SK-N-DZ (cell line): ENCODE measurements at places on chromosomes 2 and 18.

- DNase-seq: no peak
Measured at GRCh38 chr18:38941711-38942561, 1376.3 kb upstream of the CELF4 start.

- no peak for DNase-seq
Measured at GRCh38 chr2:236970656-236971010, 115.1 kb upstream of the COPS8 start.

DNA sequence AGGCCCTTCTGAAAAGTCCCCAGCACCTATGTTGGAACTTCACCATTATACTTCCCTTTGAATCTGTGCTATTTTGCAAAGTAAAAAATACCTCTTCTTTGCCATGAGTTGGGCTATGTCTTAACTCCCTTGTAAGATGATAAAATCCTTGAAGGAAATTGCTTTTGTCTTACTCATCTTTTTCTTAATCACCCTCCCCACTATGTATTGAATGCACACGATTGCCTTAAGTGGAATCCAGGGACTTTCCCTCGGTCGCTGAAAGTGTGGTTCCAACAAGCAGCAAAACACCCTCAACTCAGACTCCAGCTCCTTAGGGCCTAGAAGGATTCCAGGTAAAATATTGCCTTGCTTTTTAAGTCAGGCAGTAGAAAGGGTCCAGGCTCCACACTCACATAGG lies 173.2 kb upstream of the ARL4C start:
- DNase-seq: no peak

DNA sequence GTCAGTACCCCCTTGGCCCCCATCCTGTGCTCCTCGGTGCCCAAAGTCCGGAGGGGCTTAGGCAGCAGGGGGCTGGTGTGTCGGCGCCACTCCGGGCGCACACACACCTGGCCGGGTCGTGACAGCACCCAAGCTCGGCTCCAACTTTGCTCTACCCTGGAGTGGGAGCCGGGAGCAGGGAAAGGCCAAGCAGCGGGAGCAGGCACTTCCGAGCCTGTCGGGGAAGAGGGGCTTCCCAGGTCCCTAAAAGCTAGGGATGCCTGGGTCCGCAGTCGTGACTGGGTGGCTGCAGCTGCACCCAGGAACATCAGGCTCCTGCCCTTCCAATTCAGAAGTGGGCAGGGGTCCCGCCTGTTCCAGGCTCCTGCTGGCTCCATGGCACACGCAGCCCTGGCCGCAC lies 48.4 kb downstream of the PAPOLG start:
- DNase-seq: no peak

DNA sequence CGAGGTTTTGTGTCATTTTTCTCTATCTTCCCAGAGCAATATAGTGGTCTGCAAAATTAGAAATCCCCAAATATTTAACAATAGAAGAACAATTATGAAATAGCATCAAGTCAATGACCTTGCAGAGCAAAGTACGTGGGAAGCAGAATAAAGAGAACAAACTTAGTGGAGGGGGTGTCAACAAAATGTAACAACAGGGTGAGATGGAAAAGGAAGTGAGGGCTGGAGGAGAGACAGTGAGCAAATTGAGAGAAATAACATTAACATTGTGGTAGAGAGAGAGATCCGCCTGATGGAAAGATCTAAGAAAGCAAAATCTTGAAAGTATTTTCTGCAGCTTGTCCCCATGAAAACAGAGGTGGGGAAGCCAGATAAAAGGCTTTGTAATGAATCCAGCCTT lies 23.4 kb downstream of the ARHGAP15 start:
- no peak for DNase-seq

DNA sequence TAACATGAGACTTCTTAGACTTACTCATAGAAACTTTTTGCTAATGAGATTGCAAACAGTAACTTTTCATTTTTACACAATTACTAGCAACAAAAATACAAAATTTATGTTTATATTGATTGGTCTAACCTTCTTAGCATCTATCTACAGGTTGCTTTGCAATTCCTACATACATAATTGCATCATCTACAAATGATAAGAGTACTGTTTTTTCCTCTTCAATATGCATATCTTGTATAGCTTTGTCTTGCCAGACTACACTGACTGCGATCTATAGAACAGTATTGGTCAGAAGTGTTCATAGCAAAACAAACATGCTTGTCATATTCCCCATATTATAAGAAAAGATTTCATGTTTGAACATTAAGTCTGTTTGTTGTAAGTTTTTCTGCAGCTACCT lies 87.9 kb downstream of the ATAD2B start:
- no peak for DNase-seq

DNA sequence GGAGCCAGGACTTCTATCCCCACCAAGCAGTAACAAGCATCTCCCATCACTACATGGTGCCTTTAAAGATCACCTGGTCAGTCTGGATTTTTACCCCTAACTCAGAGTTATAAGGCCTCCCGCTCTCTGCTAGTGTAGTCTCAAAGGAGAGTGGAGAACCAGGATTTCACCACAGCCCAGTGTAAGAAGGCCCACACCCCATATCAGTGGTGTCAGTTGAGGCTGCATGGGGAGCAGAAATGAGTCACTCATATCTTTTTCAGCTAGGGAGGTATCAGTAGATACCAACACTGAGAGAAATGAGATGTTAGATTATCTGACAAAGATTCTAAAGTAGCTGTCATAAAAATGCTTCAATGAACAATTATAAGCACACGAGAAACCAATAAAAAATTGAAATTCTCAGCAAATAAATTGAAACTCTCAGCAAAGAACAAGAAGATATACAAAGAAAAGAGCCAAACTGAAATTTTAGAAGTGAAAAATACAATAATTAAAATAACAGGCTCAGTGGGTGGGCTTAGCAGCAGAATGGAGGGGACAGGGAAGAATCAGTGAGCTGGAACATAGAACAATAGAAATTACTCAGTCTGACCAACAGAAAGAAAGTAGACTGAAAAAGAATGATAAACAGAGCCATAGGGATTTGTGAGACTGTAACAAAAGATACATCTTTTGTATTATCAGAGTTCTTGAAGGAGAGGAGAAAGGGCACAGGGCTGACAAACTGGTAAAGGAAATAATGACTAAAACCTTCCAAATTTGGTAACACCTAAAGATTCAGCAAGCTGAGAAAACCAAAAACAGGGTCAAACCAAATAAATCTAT lies 257.7 kb downstream of the ANAPC1 start:
- DNase-seq: no peak

- DNase-seq: no peak
Measured at GRCh38 chr2:120762341-120763061, 26.8 kb downstream of the GLI2 start.

- no peak for DNase-seq
Measured at GRCh38 chr18:68611311-68611710, 103.6 kb downstream of the TMX3 start.

- no peak for DNase-seq
Measured at GRCh38 chr2:61714210-61714609, 139.7 kb downstream of the FAM161A start.

- no peak for DNase-seq
Measured at GRCh38 chr2:1601471-1602277, 142.6 kb downstream of the PXDN start.

- DNase-seq: no peak
Measured at GRCh38 chr18:44920441-44920840, 239.8 kb downstream of the SETBP1 start.

DNA sequence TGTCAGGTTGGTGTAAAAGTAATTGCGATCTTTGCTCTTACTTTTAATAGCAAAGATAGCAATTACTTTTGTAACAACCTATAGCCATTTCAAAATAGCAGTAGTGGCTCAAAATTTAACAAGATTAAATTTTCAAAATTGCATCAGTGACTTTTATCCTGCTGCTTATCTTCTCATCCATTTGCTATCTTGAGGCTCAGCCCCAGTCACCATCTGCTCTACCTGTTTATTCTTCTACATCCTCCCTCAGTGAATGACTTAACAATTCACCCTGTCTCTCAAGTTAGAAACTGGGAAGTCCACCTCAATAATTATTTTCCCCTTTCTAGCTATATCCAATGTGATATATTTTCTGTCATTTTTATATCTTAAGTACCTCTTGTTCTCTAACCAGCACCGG lies 148.6 kb upstream of the ZNF804A start:
- peak; percentile 80 for DNase-seq

DNA sequence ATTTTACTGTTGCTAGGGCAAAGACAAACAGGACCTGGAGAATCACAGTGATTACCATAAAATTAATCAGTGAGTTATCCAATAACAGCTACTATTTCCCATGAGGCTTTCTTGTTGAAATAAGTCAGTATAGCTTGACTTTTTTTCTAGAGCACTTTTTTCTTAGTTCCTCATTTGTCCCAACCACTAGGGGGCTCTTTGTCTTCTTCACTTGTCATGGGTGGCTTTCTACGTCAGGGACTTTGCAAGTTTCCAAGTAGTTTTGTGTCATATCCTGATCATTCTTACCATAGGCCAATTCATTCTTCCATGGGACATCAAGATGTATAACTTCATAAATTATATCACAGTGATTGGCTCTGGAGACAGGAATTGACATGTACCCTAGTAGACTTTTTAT lies 1019.6 kb upstream of the PIK3C3 start:
- no peak for DNase-seq

DNA sequence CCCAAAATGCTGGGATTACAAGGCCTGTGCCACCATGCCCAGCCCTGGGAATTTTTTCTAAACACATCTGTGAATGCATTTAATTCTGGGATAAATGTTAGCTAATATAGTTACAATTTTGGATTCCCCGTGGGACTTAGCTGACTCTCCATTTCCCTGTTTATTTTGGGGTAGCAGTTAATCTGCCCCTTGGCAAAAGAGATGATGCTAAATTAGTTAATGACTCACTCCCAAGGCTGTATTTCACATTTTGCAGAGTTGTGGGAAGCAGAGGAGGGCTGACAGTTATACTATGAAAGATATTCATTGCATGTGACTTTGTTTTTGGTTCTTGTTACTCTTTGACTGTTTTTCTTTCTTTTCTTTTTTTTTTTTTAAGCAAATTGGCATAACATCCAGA lies 3.2 kb downstream of the MTHFD2 start:
- DNase-seq: no peak

- peak; percentile 46 for DNase-seq
Measured at GRCh38 chr2:205802065-205802464, 119.8 kb downstream of the NRP2 start.

GRCh38 chr18:3679241-3679640 lies 229.3 kb downstream of the TGIF1 start:
- no peak for DNase-seq

- DNase-seq: no peak
Measured at GRCh38 chr2:46547223-46548102, 68.1 kb downstream of the TMEM247 start.

GRCh38 chr18:58005011-58005410 lies 39.0 kb upstream of the NEDD4L start:
- DNase-seq: no peak

DNA sequence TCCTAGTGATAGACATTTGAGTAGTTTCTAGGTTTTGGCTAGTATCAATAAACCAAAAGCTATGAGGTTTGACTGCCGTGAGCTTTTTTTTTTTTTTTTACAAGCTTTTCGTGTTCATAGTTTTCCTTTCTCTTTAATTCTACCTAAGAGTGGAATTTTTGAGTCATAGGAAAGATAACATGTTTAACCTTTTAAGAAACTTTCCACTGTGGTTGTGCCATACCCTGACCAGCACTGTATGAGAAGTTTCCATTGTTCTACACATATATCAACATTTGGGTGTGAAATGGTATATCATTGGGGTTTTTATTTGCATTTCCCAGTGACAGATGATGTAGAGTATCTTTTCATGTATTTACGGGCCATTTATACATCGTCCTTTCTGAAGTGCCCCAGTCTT lies 31.7 kb downstream of the UBE2F start:
- no peak for DNase-seq

DNA sequence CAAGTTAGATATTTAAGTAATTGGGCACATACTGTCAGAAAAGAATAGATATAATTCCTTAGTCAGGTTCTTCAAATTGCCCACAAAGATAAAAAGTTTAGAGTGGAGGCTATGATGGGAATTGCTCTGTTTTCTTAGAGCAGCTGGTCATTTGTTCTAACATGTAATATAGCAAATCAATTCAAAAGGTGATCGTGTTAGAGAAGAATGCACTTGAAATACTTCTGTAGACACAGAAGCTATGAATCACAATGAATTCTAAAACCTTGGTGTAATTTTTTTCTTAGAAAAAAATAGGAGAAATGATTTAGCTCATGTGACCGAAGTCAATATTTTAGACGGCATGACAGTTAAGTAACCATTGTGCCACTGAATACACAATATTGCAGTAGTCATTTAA lies 918.1 kb upstream of the LRATD1 start:
- DNase-seq: no peak

- DNase-seq: no peak
Measured at GRCh38 chr2:107112561-107112960, 226.6 kb upstream of the ST6GAL2 start.

- DNase-seq: no peak
Measured at GRCh38 chr18:58580078-58580477, 48.8 kb downstream of the ALPK2 start.

- DNase-seq: no peak
Measured at GRCh38 chr2:12616456-12617156, 100.1 kb upstream of the TRIB2 start.

GRCh38 chr2:7572450-7572849 lies 655.2 kb downstream of the RNF144A start:
- DNase-seq: no peak

DNA sequence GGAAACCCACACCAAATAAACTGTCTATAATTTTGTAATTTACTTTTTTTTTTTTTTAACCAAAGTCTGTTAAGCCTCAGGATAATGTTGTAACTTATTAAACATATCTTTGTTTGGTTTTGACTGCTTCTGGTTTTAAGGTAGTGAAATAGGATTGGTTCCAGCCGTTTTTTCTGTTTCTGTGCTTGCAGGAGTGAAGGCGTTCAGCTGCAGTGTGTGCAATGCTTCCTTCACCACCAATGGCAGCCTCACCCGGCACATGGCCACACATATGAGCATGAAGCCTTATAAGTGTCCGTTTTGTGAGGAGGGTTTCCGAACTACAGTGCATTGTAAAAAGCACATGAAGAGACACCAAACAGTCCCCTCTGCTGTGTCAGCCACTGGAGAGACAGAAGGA lies 93.1 kb downstream of the ZNF236 start:
- DNase-seq: no peak

- DNase-seq: no peak
Measured at GRCh38 chr2:54523324-54523959, 67.3 kb downstream of the SPTBN1 start.

DNA sequence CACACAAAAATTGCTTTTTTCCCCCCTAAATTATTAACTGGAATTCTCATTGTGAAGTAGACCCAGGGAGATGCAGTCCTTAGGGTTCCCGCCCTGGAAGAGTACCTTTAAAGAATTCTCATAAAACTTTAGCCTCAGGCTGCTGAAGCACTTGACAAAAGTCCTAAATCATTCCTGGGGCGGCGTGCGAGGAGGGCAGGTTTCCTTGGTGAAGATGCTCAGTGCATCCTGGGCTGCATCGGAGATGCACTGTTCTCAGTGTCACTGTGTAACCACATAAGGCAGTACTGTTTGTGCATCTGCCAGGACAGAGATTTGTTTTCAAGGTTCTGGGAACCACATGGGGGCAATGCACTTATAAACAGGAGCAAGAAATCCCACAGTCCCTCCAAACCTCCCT lies 62.6 kb downstream of the ZNF236 start:
- DNase-seq: no peak

GRCh38 chr18:21634588-21635199 lies 22.6 kb downstream of the SNRPD1 start:
- no peak for DNase-seq

GRCh38 chr2:32942793-32943485 lies 3.8 kb upstream of the LTBP1 start:
- DNase-seq: no peak
